AML-193 (cell line): ENCODE measurements at places on chromosomes 12 and 14.

GRCh38 chr12:3641428-3642018, 111.4 kb downstream of the CRACR2A start:
- no peak for DNase-seq

GRCh38 chr14:60094306-60094897, 2.7 kb downstream of the PCNX4 start:
- peak; percentile 6 for DNase-seq

DNA sequence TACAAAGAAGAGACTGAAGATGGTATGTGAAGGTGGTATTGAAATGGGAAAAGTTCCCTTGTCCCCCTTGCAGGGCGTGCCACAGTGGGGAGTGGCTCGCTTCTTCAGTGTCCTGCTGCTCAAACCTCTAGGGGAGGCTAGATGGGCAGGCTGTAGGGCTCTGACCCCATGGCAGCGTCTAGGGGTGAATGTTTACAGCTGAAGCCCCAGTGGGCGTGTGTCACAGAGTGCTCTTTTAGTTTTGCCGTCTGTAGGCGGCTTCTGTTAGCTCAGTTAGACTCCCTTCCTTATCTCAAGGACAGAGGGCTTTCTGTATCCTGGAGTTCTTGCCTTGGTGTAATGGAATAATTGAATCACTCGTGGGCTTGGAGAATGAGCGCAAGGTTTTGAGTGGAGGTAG, 266.2 kb downstream of the RAD51B start:
- DNase-seq, result no peak

- DNase-seq, result peak; percentile 26
These were observed 790 bp downstream of the SSH1 start for GRCh38 chr12:108856428-108857157.

GRCh38 chr12:109927622-109928021, 27.5 kb downstream of the TCHP start:
- DNase-seq, result peak; percentile 59

- DNase-seq, result no peak
These were observed 53.2 kb upstream of the HIF1A start for GRCh38 chr14:61641914-61642613.

DNA sequence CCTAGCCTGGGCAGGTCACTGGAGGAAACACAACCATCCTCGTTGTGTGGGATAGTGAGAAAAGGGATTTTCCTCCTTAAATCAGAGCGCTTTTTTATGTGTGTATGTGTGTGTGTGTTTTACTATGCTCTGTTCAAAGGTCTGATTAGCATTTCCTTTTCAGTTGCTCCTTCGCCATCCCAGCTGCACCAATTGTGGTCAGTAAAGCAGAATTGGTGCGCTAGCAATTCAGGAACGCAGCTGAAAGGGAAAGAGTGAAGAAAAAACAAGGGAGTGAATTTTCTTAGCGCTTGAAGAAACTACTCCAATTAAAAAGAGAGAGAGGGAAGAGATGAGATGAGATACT, 173.3 kb upstream of the PARP11 start:
- DNase-seq, result no peak

GRCh38 chr14:89406941-89407340, 10.1 kb downstream of the FOXN3 start:
- no peak for DNase-seq
